ENCODE measurements at places on chromosomes 1 and 21.

DNA sequence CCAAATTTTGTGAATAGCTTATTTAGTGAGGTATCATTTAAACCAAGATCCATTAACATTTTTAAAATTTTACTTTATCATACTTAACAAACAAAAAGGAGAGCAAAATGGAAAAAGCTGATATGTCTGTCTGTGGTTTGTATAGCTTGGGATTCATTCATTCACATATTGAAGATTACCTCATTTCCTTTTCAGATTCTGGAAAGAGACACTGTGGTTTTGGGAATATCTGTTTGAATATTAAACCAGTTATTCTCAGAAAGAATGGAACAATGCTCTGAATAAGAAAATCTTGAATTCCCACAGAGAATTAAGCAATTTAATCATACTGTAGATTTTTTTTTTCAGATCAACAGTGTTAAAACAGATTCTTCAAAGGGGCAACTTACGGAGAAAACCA lies 93.8 kb upstream of the PRDX6 start:
- DNase-seq: no peak

- no peak for DNase-seq
Measured at GRCh38 chr1:94883691-94884090, 43.2 kb downstream of the CNN3 start.

GRCh38 chr21:26801498-26801897 lies 43.7 kb downstream of the ADAMTS1 start:
- no peak for DNase-seq

DNA sequence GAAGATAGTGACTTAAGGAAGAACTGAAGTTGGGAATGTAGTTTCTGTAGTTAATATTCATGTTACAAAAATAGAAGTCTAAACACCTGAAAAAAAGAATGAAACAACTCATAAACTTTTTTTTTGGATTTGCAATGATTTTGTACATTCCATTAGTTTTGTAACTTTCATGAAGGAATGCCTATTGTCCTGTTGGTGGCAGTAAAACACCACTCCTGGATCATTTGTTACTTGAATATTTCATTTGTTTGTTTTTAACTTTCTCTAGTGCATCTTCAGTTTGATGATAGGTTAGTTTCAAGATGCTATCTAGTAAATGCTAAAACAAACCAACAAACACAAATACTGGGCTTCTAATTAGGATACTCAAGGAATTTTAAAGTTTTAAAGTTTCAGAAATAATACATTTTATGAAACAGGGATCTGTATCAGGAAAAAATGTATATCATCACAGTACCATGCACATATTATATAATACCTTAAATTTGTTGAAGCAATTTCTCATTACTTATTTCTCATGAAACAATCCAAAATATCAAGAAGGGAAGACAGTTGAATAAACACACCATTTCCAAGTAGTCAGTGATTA lies 229.7 kb upstream of the CACYBP start:
- no peak for DNase-seq

GRCh38 chr1:113674591-113674990 lies 84.7 kb downstream of the PHTF1 start:
- DNase-seq: no peak

GRCh38 chr1:56167596-56167995 lies 411.8 kb downstream of the PLPP3 start:
- no peak for DNase-seq

GRCh38 chr1:112319371-112320040 lies 76.5 kb upstream of the CTTNBP2NL start:
- DNase-seq: no peak

DNA sequence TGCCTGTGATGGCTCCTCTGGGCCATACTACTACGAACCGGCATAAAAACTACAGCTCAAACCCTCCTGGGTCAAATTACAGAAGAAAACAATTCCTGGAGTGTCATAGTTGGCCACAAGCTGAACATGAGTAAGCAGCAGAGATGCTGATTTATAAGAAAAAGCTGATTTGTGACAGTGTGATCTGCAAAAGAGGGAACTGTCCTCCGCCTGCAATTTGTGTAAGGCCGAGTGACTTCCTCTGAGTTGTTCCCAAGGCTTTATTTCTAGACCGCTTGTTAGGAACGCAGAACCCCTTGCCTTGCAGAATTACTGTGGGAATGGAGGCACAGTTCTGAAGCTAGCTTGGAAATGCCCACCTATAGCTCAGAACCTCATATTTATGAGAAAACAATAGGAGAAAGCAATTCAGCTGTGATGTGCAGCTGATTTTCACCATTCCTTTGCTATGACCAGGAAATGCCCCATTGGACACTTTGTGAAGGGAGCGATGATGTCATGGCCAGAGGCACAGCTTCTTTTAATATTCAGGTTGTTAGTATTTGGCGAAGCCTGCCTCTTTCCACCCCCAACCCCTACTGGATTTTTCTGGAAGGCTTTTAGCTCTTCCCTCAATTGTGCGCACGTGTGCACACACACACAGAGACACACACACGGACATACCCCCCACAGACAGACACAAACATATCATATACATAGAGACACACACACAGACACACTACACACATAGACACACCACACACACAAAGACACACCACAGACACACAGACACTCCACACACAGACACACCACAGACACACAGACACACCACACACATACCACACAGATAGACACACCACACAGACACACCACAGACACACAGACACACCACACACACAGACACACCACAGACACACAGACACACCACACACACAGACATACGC lies 47.6 kb downstream of the IER5 start:
- DNase-seq: no peak

DNA sequence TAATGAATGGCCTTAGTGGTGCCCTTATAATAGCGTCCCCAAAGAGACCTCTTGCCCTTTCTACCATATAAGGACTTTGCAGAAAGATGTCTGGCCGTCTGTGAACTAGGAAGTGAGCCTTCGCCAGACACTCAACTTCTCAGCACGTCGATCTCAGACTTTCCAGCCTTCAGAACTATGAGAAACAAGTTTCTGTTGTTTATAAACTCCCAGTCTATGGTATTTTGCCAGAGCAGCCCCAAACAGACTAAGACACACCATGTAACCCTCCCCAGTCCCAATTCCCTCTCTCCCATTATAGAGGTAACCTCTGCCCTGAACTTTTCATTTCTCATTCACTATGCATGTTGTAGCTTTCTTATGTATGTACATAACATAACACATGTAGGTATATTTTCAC lies 55.7 kb downstream of the NID1 start:
- no peak for DNase-seq

DNA sequence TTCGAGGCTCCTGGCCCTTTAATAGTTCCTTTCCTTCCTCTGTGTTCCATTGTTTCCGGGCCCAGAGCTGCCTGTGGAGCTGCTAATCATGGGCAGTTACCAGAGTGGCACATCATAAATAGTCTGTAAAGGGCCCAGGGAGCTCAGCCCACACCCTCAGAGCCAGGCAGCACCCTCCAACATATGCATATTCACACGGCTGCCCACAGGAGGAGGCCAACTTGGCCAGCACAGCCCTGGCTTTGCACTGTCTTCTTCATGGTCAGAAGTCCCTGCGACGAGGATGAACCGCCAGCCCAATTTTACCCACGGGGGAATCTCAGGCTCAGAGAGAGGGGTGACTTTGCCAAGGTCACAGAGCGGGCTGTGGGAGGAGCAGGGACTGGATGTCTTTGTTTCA lies 172.5 kb downstream of the TRABD2B start:
- no peak for DNase-seq

GRCh38 chr1:19369396-19370090 lies 57.4 kb downstream of the SLC66A1 start:
- no peak for DNase-seq

DNA sequence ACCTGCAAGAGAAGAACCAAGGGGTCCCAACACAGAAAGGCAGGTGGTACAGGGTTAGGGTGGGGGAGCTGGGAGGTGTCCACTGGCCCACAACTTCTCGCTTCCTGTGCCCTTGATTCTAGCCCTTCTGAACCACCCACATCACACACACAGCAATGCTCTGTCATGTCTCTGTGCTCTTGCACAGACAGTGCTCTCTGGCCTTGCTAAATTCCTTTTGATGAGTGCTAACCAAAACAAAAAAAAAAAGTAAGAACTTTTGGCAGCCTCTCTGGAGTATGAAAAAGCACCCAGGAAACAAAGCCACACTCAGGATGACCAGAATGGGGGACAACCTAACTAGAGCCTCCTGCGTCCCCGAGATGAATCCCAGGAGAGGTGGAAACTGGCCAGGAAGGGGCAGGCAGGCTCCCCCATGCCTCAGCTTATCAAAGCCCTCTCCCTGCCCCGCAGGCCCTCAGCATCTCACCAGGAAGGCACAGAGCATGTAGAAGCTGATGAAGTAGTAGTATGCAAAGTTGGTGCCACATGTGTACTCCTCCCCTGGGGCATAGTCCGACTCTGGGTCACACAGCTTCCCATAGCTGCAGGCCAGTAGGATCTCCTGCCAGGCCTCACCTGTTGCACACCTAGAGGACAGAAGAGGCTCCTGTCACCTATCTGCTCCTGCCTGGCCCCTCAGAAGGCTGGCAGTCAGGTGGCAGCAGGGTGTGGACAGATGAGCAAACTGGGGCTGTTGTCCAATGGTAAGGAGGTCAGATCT lies 27.2 kb upstream of the KIF21B start:
- no peak for DNase-seq

GRCh38 chr1:45516036-45516435 lies 5.6 kb downstream of the PRDX1 start:
- no peak for DNase-seq

DNA sequence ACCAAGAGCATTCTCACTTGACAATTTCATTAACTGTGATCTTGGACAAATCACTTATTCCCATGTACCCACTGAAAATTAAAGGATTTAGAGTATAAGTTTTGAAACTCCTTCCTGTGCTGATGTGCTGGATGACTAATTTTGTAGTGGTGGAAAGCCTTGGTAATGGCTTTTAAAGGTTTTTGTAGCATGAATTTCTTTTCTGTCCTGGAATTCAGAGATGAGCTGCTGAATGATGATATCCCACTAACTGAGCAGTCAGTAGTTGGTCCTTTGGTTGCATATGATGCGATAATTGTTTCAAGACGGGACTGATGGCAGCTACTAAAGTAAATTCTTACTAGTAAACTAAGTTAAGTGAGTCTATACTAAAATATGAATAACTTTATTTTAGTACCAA lies 5.2 kb downstream of the RPL5 start:
- no peak for DNase-seq

- DNase-seq: no peak
Measured at GRCh38 chr1:17851056-17851455, 95.9 kb downstream of the ACTL8 start.

DNA sequence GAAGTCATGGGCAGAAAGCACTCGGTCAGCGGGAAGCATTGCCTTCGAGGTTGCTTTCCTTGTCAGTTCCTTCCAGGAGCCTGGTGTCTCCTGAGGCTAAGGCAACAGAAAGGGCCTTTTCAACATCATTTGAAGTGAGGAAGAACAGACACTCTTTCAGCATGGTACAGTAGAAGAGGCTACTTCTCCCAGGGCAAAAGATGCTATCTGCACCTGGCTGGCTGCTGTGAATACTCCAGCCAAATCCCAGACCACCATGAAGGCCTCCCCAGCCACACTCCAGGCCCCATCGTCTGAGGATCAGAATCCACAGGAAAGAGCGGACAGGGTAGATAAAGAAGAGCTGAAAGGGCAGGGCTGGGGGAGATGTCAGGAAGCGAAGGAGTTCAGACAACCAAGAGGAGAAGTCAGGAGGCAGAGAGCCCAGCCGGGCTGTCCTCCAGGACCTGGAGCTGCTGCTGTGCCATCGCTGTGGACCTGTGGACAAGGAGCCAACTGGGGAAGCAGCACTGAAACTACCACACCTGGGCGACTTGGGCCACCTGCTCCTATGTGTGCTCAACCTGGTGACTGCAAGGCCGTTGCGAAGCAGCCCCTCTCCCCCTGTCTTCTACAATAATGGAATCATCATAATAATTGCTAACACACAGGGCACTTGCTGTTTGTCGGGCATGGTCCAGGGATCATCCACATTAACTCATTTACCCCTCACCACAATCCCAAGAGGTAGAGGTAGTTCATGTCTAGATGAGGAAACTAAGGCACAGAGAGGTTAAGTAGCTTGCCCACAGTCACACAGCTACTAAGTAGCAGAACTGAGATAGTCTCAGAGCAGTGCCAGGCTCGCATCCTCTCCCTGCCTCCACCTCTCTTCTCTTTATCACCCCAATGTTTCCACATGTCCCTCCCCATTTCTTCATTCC lies 88.0 kb upstream of the ZBTB40 start:
- DNase-seq: no peak

- DNase-seq: no peak
Measured at GRCh38 chr1:18582890-18583289, 47.8 kb upstream of the PAX7 start.

DNA sequence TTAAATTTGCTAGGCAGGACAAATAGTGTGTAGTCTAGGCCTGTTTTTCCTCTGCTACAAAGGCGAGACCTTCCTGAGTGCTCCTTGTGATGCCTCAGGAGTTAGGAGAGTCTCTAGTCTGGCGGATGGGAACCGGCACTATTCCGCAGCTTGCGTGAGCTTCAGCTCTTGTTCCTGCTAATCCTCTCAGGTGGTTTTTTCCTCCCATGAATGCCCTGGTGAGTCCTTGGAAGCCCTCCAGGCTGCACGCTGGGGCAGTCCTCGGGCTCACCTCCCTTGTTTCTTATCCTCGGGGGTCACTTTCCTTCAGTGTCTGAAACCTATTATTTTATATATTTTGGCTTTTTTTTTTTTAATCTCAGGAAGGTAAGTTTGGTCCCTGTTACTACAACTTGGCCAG lies 28.2 kb downstream of the UTS2 start:
- DNase-seq: no peak

DNA sequence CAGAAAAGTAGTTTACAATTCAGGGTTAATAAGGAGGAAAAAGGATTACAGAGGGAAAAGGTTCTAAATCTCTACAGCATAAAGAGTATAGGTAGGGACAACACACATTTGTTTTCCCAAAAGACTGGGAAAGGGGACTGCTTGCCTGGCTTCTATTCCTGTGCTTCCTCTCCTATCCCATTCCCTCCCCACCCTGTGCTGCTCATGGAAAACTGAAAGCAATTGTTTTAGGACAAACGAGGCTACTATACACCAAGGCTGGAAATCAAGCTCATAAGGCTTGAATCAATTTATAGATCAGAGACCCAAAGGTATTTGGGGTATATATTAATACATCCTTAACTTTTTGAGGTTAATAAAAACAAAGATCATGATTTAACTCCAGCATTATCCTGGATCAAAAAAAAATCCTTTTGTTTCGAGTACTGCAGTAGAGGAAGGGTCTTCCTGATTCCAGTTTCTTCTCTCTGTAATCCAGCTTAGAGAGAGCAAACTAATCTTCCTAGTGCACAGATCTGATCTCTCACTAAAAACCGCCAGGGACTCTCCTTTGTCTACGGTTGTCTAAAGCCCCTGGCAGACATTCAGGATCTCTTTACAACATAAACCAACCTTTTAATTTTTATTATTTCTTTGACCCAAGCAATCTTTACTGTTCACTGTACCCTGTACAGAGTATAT lies 37.4 kb upstream of the A3GALT2 start:
- DNase-seq: no peak
